ENCODE measurements at places on chromosomes 12 and 14. TPM values are rescaled to one million over a fixed set of nuclear protein-coding genes. Genes with fewer than 3 reads are reported as not detected.

- no peak overlapping the region for H3K27ac ChIP-seq
- H3K36me3 ChIP-seq, result no peaks in the 10 kb centered on the region
- H3K27me3 ChIP-seq, result no peaks in the 10 kb centered on the region
- DNase-seq, result peak; percentile 41
- H3K4me1 ChIP-seq, result peaks cover 4% of the 10 kb centered on the region
Measured at GRCh38 chr14:35883677-35884293, 57.6 kb downstream of the BRMS1L start.

DNA sequence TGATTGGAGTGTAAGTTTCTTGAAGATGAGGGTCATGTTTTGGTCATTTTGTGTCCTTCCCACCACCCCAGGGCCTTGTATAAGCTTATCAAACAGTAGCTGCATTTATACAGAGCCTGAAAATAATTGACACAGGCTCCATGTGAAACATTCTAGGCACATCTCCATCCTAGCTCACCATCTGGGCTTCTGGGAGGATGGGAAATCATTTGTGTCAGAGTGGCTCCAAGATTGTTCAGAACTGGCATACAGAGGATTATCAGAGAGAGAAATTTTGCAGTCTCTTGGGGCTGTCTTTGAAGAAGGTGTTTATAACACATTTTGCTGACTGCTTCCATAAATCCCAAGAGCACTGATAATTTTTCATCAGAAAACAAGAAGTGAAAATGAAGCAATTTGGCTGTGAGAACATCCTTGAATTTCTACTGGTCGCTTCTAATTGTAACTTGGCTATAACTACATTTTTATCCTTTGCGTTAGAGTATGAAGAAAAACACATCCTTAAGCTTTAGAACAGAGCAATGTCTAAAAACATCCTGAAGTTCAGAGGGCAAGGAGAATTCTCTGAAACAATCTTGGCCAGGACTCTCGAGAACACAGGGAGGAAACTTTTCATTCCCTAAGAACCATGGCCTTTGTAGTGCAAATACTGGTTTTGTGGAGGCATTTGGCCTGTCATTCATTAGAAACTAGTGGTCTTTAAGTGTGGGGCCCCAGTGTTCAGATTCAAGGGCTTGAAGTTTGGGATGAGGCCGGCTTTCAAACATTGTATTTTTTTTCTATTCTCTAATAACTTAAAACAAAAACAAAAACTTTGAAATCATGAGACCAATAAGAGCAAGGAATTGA lies 151.1 kb downstream of the DACT1 start:
- no peaks in the 10 kb centered on the region for H3K36me3 ChIP-seq
- H3K27ac ChIP-seq, result no peak overlapping the region
- H3K4me1 ChIP-seq, result peaks cover 18% of the 10 kb centered on the region
- no peak for DNase-seq
- H3K4me3 ChIP-seq, result no peak overlapping the region

DNA sequence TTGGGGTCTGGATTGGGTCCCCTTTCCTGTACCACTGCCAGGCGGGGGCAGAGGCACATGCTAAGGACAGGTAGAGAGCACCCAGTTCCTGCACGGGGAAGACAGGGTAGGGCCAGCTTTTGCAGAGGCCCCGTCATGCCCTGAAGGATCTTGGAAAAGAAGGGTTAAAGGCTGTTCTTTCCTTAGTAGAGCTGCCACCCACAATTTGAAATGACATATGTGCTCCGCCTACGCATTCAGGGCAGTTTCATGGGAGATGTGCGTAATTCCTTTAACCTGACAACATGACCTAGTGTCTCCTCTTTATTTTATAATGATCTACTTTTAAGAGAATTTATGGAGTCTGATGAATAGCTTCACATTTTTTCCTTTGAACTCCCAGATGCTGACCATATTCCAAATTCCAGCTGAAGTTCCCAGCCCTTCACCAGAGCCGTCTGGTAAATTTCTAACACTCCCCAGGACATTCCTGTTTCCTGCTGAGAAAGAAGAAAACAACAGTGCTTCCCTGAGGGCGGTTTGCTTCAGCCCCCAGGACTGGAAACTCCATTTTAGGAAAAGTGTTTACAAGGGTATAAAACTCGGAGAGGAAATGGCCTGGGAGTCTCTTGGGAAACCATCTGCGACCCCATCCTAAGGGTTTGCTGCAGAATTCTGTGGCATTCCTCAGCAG lies 58.9 kb upstream of the PLEKHG3 start:
- no peaks in the 10 kb centered on the region for H3K27me3 ChIP-seq
- H3K4me1 ChIP-seq, result peaks cover 29% of the 10 kb centered on the region
- no peaks in the 10 kb centered on the region for H3K36me3 ChIP-seq
- H3K27ac ChIP-seq, result peak overlapping the region; percentile 80
- peak; percentile 74 for DNase-seq
- no peak overlapping the region for H3K4me3 ChIP-seq

- H3K4me3 ChIP-seq, result no peak overlapping the region
- no peaks in the 10 kb centered on the region for H3K36me3 ChIP-seq
- no peaks in the 10 kb centered on the region for H3K27me3 ChIP-seq
- peaks cover 19% of the 10 kb centered on the region for H3K4me1 ChIP-seq
Measured at GRCh38 chr12:114664651-114665320, 19.2 kb downstream of the TBX3 start.

GRCh38 chr12:46898989-46899388 lies 73.2 kb upstream of the SLC38A4 start:
- DNase-seq, result no peak
- no peaks in the 10 kb centered on the region for H3K4me1 ChIP-seq

DNA sequence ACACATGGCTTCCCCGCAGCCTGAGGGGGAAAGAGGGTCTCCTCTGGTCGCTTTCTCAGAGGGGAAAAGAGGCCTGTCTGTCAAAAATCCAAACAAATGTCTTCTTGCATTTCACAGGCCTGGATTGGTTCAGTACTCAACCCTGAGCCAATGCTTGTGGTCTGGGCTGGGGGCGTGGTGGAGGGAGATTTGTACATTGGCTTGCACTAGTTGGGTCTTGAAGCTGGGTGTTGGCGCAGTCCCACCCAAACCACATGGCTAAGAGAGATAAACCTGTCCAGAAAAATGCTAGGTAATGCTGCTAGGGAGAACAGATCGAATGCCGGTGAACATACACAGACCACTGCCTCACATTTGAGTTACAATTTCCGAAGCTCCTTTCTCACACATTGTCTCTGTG lies 461.6 kb downstream of the MED13L start:
- H3K4me3 ChIP-seq, result no peak overlapping the region
- H3K4me1 ChIP-seq, result peaks cover 10% of the 10 kb centered on the region
- H3K36me3 ChIP-seq, result no peaks in the 10 kb centered on the region
- H3K27me3 ChIP-seq, result no peaks in the 10 kb centered on the region

Gene KCNC2
- total RNA-seq, result 0.07 TPM

Gene ANKS1B
- 0.40 TPM for total RNA-seq

Gene ZC3H14
- total RNA-seq, result 68.4 TPM

Gene SIX6
- not detected for total RNA-seq
